ENCODE measurements at places on chromosomes 2 and 18.

DNA sequence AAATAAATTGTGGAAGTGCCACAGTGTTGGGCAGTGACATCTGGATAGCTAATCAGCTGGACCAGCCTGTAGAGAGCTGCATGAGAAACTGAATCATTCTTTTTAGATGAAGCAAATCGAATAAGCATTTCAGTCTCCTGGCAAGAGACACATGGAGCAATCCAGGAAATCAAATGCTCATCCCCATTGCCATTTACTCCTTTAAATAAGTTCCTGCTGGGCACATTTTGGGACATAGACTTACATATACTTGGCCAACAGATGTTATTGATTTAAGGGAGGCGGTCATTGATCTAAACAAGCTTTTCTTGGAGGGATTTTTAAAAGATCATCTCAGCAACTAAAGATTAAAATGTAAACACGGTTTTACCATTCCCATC is 307.1 kb downstream of the STK39 start:
- DNase-seq: no peak

- no peak for DNase-seq
Measured at GRCh38 chr2:202960524-202960923, 48.4 kb downstream of the CARF start.

- DNase-seq: no peak
Measured at GRCh38 chr2:1802469-1803216, 58.3 kb upstream of the PXDN start.

DNA sequence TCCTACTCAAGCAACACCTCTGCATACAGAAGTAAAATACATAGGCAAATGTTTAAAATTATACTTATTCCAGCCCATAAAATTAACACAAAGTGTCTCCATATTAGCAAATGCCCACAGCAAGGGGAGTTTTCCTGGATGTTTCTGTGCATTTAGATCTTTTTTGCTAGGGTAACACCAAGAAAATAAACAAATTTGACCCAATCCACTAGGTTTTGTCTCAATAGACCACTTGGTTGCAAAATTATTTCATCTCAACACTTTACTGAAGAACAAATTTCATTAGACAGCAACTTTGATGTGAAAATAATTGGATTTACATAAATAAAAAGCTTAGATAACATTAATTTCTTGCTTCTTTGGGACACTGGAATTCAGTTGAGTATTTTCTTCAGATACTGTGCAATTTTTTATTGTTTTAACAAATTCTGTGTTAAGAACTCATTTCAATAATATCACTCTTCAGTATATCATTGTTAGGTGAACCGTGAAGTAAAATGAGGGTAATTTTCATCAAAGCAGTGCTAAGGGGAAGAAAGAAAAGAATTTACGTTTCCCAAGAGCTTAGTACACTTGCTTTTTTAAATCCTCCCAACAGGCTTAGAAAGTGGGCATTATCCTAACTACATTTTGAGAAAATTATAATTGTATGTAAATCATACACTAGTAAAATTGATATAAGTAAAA is 133.5 kb upstream of the TTC39C start:
- DNase-seq: no peak

Measured in HFFc6 (cell line).